Psoas muscle (tissue), 8 donors: ENCODE measurements at places on chromosomes 12 and 14. TPM values are rescaled to one million over a fixed set of nuclear protein-coding genes. Genes with fewer than 3 reads are reported as not detected.
A peak's percentile ranks its signal among the peaks of the same experiment; 100 is the strongest.

DNA sequence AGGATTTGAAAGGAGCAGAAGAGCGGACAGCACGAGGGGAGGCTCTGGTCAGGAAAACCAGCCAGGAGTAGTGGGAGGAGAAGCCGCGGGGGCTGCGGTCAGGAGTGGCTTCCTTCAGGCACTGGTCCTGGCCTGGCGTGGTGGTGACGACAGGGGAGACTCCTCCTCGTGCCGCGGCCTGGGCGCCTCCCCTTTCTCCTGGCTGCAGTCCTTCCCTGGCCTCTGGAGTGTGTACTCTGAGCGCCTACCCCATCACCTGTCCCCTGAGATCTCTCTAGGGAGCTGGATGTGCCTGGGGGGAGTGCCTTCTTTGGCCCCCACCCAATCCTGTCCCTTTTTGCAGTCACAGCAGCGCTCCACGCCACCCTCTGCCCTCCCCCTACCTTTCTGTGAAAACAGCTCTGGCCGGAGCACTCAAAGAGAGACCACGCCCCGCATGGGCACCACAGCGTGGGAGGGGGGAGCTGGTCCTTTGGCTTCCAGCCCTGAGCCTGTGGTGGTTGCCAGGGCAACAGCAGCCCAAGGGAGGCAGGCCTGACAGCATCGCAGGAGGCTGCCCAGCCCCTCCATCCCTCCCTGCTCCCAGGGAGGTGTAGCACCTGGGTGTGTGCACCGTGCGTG lies 125.9 kb downstream of the CALM1 start:
- peak; percentile 46 for DNase-seq
- H3K27ac ChIP-seq = no peak overlapping the region
- H3K36me3 ChIP-seq = no peaks in the 10 kb centered on the region
- H3K4me3 ChIP-seq = peak overlapping the region; percentile 11
- no peaks in the 10 kb centered on the region for H3K27me3 ChIP-seq
- peaks cover 21% of the 10 kb centered on the region for H3K4me1 ChIP-seq

DNA sequence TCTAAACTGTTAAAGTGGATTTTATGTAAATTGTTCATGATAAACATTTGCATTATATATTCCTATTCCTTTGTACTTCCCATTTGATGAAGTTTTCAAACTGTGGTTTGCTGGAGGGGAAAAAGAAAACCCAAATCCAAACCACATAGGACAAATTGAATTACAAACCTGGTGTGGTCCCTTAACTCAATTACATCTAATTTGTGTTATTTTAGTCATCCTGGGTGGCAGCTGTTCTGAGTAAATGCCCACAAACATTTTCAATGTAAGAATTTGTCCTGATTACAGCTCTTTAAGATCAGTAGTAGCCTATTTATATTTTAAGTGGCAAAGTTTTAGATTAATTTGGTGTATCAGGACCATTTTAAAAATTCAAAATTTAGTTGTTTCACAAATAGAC lies 153.9 kb downstream of the RAD51B start:
- H3K36me3 ChIP-seq = no peaks in the 10 kb centered on the region
- H3K27me3 ChIP-seq = no peaks in the 10 kb centered on the region
- no peak for DNase-seq
- H3K27ac ChIP-seq = no peak overlapping the region
- no peak overlapping the region for H3K4me3 ChIP-seq

DNA sequence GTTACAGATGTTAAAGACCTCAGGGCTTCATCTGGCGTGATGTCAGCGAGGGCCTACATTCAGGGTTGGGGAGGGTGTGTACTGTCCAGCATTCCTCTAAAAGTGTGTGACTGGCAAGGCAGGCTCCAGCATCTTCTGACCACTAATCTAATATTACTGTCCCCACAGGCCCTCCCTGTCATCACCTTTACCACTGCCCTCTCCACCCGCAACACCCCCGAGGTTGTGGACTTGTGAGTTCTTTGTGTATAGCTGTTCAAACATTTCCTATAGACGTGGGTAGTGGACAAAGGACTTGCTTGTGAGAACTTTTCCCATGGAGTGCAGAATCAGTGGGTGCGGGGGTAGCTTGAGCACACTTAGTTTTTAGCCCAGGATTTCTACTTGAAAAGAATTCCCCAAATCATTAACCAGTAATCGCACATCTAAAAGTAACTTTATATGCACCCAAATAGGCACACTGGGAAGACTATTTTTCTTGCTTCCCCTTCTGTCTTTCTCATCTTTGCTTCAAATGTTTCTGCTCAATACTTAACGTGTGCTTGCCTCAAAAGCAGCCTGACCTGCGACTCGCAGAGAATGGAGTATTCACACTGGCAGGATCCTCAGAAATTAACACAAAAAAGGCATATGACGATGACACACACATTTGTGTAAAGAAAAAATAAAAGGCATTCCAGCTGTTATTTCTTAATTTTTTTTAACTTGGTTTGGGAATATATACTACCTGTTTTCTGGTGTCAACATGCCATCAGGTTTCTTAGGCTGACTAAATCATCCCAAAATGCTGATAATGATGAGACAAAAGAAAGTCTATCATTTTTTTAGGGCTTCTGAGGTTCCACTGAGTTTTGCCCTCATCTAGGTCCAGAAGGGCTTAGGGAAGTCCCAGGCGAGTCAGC lies 158.4 kb upstream of the HIF1A start:
- H3K27me3 ChIP-seq = no peaks in the 10 kb centered on the region
- no peak overlapping the region for H3K27ac ChIP-seq
- no peak for DNase-seq
- peaks cover 10% of the 10 kb centered on the region for H3K4me1 ChIP-seq
- no peaks in the 10 kb centered on the region for H3K36me3 ChIP-seq

RNASE7 gene
- total RNA-seq = 0.34 TPM

GRCh38 chr12:34345801-34346200 lies 323.5 kb downstream of the ALG10 start:
- no peak for DNase-seq
- H3K36me3 ChIP-seq = no peaks in the 10 kb centered on the region
- H3K4me1 ChIP-seq = no peaks in the 10 kb centered on the region

DNA sequence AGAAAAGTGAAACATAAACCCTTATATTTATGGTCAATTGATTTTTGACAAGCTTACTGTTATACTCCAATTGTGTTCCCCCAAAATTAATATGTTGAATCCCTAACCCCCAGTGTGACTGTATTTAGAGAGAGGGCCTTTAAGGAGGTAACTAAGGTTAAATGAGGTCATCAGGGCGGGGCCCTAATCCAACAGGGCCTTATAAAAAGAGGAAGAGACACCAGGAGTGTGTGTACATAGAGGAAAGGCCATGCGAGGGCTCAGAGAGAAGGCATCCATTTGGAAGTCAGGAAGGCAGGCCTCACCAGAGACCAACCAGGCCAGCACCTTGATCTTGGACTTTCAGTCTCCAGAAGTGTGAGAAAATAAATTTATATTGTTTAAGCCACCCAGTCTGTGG lies 6.5 kb upstream of the VTI1B start:
- DNase-seq = no peak
- no peaks in the 10 kb centered on the region for H3K27me3 ChIP-seq
- H3K4me3 ChIP-seq = no peak overlapping the region
- no peaks in the 10 kb centered on the region for H3K4me1 ChIP-seq
- H3K27ac ChIP-seq = no peak overlapping the region

DDHD1 gene
- total RNA-seq = 4.6 TPM

RPS6KA5 gene
- 11.5 TPM for total RNA-seq

DNA sequence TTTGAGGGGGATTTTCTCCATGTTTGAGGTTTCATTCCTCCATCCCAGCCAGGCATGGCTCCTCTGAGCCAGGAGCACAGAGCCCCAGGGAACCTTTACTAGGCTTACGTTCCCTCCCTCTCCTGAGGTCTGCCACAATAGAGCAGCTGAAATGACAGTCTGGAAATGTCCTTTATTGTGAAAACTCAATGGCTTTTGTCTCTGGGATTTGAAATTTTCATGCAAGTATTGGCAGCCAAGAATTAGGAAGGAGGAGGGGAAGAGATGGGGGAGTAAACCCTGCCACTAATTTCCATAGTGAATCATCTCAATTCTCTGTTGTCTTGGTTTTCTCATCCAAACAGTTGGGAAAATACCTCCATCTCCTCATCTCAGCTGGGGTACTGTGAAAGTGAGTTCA lies 2.6 kb upstream of the PLEKHG3 start:
- H3K4me1 ChIP-seq = no peaks in the 10 kb centered on the region
- no peak overlapping the region for H3K4me3 ChIP-seq
- H3K36me3 ChIP-seq = no peaks in the 10 kb centered on the region
- H3K27me3 ChIP-seq = no peaks in the 10 kb centered on the region
- no peak for DNase-seq
- H3K27ac ChIP-seq = no peak overlapping the region

RPL6 gene
- 743 TPM for total RNA-seq

GRCh38 chr12:94059394-94060368 lies 88.7 kb upstream of the PLXNC1 start:
- H3K36me3 ChIP-seq = no peaks in the 10 kb centered on the region
- H3K27me3 ChIP-seq = no peaks in the 10 kb centered on the region
- peaks cover 6% of the 10 kb centered on the region for H3K4me1 ChIP-seq
- no peak for DNase-seq
- H3K4me3 ChIP-seq = no peak overlapping the region

DNA sequence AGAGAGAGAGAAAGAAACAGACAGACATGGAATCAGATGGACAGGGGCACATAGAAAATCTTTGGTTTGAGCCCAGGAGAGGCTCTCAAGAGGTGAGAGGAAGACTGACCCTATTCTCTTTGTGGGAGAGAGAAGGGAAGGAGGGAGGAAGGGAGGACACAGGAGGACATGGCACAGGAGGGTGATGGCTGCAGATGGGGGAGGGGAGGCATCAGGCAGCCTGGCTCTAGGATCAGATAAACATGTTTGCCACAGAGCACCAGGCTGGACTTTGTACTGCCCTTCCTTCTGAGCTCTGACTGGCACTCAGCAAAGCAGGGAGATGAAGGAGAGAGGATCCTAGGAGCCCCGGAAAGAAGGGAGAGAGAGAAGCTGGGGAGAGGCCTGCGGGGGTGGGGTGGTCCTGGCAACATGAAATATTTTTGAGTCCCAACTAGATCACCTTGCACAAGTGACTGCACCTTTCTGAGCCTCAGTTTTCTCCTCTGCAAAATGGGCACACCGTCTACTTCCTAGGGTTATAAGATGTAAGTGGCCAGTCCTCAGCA lies 6.1 kb downstream of the HNF1A start:
- no peaks in the 10 kb centered on the region for H3K4me1 ChIP-seq
- no peak for DNase-seq

- H3K4me3 ChIP-seq = no peak overlapping the region
- no peak overlapping the region for H3K27ac ChIP-seq
- H3K36me3 ChIP-seq = no peaks in the 10 kb centered on the region
These were observed 50.1 kb upstream of the RTRAF start for GRCh38 chr14:51939226-51939625.

MGST1 gene
- 9.3 TPM for total RNA-seq

- no peak overlapping the region for H3K27ac ChIP-seq
- no peak overlapping the region for H3K4me3 ChIP-seq
These were observed 47.3 kb upstream of the TMED10 start for GRCh38 chr14:75223664-75224154.
